ENCODE measurements at places on chromosomes 3 and 15. TPM values are rescaled to one million over a fixed set of nuclear protein-coding genes. Genes with fewer than 3 reads are reported as not detected.

Gene LYZL4
- not detected for total RNA-seq

Gene GP5
- total RNA-seq: 0.67 TPM

Gene STRA6
- not detected for total RNA-seq

Gene FSIP1
- 1.9 TPM for total RNA-seq

Gene TRH
- total RNA-seq: 0.22 TPM

Gene SEMA3G
- total RNA-seq: 18.6 TPM

Gene CSNK1G1
- total RNA-seq: 22.1 TPM

Gene SLC6A1
- total RNA-seq: not detected

Gene NTRK3
- total RNA-seq: 2.5 TPM

Gene POTEB2
- total RNA-seq: not detected

Gene EPB42
- total RNA-seq: not detected

Gene ADGRG7
- not detected for total RNA-seq

Gene RTP3
- total RNA-seq: not detected

Gene MNS1
- total RNA-seq: 1.6 TPM

Gene XCR1
- not detected for total RNA-seq

Gene CASR
- under 0.01 TPM for total RNA-seq

Gene GLDN
- total RNA-seq: 1.8 TPM

Gene UBL7
- total RNA-seq: 73.6 TPM

Measured in thyroid gland (tissue), 4 donors.